ENCODE measurements at places on chromosomes 12 and 14.

DNA sequence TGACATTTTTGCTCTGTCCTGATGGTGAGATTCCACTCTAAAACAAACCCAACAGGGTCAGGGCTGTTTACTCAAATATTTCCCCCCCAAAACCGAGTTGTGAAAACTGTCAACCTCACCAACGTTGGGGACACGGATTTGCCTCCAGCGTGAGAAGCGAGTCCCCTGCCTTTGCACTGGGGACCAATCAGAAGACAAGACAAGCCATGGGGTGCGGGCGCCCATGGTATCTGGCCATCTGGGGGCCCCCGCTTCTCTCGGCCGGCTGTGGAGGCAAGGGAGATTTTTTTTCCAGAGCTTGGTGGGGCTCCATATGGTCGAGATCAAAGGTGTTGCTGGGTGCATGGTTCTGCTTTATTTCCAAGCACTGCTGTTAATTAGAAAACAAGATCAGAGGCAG is 272.1 kb downstream of the BCL11B start:
- no peak for DNase-seq

DNA sequence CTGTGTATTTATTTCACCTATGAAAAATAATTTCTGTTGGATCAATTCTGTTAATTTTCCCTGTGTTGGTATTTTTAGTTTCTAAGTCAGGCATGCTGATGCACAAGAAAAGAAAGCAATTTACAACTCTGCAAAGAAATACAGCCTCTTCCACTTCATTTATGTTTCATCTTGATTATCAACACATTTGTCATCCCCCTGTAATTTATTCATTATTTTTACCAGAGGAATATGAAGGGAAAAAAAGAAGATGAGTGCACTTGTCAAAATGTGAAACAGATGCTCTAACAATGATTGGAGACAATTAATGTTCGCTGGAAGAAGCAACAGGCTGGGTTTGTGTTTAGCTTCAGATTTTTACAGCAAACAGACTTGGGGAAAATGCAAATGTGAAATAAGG is 958.5 kb upstream of the SEL1L start:
- no peak for DNase-seq

DNA sequence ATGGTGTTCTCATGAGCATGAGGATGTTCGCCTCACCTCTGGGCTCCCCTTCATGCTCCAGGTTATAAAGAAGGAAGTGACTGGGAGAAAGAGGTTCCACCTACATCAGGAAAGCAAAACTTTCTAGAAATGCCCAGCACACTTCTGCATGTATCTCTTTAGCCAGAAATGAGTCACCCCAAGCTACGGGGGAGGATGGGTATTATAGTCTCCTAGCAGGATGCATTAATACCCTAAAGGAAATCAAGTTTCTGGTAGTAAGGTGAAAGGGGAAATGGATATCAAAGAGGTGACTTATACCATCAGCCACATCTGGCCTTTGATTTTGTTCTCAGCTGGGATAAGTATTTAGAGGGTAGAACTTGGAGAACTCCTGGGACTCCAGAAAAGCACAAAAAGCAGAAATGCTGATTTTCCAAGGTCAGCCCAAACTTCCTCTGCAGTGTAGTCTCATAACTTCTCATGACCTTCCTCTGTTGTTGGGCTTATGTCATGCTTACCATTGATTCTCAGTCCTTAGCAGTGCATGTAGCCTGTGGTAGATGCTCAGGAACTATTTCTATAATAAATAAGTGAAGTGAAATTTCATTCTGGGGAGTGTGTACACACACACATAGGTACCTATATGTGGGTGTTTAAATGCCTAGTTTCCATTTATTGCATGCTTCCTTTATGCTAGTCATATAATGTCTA is 209.4 kb upstream of the CRY1 start:
- DNase-seq, result no peak

- peak; percentile 36 for DNase-seq
These were observed 73.6 kb downstream of the TESC start for GRCh38 chr12:117025481-117026151.

- DNase-seq, result no peak
These were observed 10.4 kb upstream of the EID3 start for GRCh38 chr12:104292872-104293794.

DNA sequence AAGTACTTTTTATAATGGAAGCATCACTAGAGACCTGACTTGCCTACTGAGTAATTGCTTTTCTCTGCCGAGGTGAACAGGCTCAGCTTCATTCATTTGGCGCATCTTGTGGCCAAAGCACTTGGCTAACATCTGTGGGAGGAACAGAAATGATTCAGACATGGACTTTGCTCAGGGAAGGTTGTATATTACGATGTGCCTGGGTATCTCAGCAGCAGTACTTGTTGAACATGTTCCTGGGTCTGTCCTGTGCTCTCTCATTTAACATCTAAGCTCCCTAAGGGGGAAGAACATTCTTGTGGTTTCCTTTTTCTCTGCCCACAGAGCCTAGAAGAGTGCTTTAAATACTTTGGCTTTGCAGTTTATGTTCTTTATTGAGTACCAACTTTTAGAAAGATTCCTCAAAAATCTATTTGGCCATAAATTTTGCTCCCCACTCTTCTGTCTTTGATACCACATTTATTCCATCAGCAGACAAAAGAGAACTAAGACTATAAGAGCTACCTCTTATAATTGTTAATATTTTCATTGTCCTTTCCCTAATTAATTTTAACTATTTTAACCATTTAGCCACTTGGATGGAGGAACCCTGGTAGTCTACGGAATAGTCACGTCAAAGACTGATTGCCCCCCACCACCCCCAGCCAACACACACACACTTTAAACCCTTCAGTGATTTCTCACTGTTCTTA is 101.2 kb upstream of the EGLN3 start:
- peak; percentile 32 for DNase-seq

DNA sequence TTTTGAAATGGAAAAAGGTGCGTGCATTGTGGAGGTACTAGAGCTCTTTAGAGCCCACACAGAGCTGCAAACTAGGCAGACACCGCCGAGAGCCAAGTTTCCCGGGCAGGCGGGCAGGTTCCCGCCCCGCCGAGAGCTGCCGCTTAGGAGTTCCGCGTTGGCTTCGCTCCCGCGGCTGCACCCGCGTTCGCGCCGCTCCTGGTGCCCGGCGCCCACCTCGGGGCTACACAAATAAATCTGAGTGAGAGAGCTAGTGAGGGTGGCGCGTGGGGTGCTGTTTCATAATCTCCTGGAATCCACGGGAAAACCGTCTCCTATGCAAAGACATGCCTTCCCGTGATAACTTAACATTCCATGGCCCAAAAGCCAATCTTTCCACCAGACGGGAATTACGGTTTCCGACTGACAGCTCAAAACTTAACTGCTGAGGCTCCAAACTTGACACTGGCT is 645 bp downstream of the KITLG start:
- no peak for DNase-seq

- DNase-seq, result no peak
These were observed 71.3 kb downstream of the TSPAN9 start for GRCh38 chr12:3148366-3149000.

DNA sequence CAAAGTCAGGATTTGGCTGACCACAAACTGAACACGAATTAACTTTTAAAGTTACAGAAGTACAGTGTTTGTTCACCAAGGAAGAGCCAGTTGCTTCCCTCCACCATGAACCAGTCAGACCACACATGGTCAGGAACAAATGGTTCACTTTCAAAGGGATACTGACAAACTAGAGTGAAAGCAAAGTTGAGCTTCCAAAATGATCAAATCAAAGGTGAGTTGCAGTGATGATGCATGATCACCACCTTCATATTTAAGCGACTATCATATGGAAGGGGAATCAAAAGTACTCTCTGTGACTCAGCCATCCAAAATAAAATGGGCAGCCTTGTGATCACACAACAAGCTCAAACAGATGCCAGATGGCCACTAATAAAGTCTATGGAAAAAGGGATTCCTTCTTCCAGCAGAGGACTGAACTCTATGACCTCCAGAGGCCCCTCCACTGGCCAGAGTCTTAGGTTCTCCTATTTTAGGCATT is 13.1 kb downstream of the NT5DC3 start:
- no peak for DNase-seq

DNA sequence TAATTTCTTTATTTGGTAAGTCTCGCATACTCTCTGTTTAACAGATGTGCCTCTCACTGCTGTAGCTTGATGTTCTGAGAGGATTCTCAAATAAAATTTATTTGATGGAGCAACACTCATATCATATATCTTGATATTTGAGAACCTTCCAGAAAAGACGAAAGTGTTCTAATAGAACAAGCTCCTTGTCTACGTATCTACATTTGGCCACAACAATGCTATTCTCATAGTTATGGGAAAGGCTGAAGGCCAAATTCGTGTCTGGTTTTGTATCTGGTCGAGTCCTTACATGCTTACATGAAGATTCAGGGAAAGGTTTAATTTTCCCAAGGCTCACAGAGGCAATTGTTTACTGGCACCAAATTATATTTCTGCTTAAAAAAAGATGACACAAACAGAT is 186.7 kb upstream of the SLC38A2 start:
- DNase-seq, result peak; percentile 80

DNA sequence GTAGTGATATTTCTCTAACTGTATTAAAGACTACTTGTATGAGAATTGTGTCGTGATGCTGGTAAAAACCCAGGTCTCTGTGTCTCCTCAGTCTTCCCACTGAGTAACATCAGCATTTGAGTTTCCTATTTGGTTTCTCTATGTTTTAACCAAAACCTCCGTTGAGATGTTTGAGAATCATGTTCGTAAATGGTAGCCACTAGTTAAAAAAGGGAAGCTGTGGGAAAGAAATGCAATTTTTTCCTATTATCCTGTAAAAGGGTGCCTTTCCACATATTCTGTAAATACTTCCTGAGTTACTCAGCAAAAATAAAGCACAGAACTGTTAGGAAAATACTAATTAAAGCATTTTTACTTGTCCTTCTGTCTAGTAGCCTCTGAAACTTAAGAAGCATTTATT is 7.0 kb downstream of the CLEC1B start:
- no peak for DNase-seq

DNA sequence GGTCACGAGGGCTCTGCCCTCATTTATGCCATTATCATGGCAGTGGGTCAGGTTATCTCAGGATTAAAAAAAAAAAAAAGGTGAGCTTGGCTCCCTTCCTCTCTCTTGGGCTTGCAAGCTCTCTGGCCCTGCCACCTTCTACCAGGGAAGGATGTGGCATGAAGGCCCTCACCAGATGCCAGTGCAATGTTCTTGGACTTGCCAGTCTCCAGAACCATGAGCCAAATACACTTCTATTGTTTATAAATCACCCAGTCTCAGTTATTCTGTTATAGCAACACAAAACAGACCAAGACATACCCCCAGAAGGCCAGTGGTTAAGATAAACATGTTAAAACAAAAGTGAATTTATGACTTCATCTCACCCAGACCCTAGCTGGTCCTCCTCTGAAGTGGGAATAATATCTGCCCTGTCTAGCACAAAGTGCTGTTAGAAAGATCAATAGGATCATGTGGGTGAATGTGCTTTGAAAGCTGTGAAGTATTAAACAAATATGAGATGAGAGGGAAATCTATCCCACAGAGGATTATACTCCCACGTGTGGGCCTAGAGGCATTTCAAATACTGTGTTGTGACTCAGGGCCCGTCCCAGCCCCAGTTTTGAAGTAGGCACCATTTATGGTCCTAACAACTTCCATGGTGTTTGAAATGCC is 88.6 kb downstream of the NINJ2 start:
- no peak for DNase-seq

- no peak for DNase-seq
These were observed 39.2 kb upstream of the KRR1 start for GRCh38 chr12:75550401-75551240.

DNA sequence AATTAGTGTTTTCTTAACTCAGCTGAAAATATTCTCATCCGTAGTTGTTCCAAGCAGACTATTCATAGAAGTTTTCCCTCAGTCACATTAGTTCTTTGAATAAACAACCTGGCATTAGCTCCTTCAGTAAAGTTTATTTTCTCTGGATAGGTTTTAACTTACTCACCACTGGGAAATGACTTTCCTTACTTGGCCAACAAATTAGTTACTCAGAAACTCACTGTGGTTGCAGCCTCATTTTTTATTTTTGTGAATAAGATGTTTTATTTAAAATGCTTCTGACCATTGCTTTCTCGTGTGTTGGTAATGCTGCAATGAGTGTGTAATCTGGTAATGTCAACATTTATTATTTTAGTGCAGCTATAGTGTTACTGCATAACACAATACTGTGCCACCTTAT is 74.9 kb downstream of the NOVA1 start:
- peak; percentile 51 for DNase-seq

DNA sequence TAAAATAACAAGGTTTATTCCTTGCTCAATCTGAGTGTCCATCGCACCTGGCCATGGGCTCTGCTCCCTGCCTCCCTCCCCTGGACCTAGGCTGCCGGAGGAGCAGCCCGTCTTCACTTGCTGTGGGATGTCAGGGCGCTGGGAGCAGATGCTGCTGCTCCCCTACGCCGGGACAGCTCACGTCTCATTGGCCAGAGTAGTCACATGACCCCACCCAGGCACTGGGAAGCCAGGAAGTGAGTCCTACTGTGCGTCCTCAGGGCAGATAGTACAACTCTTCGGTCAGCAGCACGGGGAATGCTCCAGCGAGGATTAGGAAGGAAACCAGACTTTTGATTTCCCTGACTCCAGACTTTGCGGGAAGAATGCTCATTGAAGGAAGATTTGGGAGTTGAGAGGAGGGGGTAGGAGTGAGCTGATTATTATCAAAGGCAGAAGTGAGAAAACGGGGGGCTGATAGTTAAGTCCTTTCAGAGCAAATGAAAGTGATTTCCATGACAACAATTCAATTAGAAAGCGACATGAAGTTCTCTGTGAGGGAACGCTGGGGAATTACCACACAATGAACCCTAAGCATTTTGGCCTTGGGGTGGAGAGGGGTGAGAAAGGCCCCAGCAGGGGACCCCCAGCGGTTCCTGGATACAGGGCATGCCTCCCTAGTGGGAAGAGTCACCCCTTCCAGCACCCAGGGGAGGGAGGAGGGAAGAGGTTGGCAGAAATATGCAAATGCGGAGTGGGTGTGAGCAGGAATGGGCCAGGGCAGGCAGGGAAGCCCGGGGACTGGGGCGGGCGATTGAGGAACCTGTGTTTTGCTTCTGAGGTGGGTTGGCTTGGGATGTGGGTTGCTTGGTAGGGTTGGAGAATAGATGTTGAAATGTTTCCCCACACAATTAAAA is 215.5 kb downstream of the AACS start:
- no peak for DNase-seq

Data from fibroblast of skin of left quadriceps (primary cell).